Articular chondrocyte of knee joint (primary cell): ENCODE measurements at places on chromosomes 4 and X. TPM values are rescaled to one million over a fixed set of nuclear protein-coding genes. Genes with fewer than 3 reads are reported as not detected.

TLR7 gene
- total RNA-seq: not detected in 2 replicates

DDIT4L gene
- 8.1 and 17.7 TPM in 2 replicates for total RNA-seq

MAP3K15 gene
- total RNA-seq: not detected in 2 replicates

PHOX2B gene
- total RNA-seq: not detected in 2 replicates

TFE3 gene
- total RNA-seq: 35.4 and 37.4 TPM in 2 replicates

GRK4 gene
- 5.1 and 8.1 TPM in 2 replicates for total RNA-seq

NAA11 gene
- not detected in 2 replicates for total RNA-seq

TMEM156 gene
- not detected in 2 replicates for total RNA-seq

L1CAM gene
- total RNA-seq: 0.43 and 0.52 TPM in 2 replicates

GATA1 gene
- total RNA-seq: not detected in 2 replicates

MID1 gene
- 8.5 and 9.4 TPM in 2 replicates for total RNA-seq

ANXA3 gene
- 0.91 and 1.2 TPM in 2 replicates for total RNA-seq

IL9R gene
- not detected in 2 replicates for total RNA-seq
